ENCODE measurements at places on chromosomes 1 and 21.

- no peak for DNase-seq
Observed at GRCh38 chr1:115184951-115185331, 95.6 kb upstream of the TSPAN2 start.

GRCh38 chr1:63950023-63950422 is 176.2 kb downstream of the ROR1 start:
- no peak for DNase-seq

DNA sequence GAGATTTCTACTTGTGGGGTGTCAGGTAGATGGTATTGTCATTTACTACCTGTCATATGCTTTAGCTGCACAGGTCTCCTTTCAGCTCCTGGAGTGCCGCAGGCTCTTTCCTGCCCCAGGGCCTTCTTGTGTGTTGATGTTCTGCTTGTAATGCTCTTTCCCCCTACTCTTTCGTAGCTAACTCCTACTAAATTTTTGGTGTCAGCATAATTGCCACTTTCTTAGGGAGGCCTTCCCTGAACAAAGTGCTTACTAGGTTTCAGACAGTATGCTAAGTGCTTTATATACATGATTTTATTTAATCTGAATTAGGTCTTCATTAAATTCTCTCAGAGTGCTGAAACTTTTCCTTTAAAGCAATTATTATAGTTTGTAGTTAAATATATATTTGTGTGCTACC is 4.8 kb upstream of the THEM4 start:
- DNase-seq = no peak

- no peak for DNase-seq
Observed at GRCh38 chr1:217721692-217722091, 90.5 kb downstream of the SPATA17 start.

DNA sequence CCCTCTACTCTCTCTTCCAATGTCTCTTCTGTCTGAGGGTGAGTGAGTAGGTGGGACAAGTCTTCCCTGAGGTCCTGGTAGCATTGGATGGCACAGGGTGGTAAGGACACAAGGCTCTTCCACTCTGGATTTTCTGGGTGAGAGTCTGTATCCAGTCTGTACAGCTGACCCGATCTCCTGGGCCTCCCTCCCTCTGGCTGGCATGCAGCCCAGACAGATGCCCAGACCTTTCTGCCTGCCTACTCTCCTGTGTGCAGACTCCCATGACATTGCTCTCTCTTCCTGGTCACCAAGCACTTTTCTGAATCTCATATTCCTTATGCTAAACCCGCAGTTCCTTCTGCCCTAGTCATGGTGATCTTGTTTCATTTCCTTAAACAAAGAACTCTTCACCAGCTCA is 100.3 kb downstream of the GRIK3 start:
- no peak for DNase-seq

- no peak for DNase-seq
Observed at GRCh38 chr1:6691507-6691906, 10.1 kb downstream of the DNAJC11 start.

GRCh38 chr1:231970684-231971083 is 344.1 kb downstream of the DISC1 start:
- DNase-seq = peak; percentile 92

DNA sequence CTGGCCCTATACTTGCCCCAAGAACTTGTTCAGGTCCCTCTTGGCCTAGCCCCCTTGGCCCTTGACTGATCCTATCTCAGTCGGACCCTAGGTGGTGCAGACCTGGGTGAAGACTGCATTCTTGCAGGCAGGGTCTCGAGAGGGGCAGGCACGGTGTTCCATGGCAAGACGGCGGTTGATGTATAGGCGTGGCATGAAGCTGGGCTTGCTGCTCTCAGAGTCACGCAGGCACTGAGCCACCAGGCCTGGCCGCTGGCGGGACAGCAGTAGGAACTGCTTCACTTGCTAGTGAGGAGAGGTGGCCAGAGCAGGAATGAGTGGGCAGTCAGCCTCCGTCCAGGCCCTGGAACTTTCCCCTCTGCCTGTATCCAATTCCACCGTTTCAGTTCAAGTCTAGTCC is 3.8 kb downstream of the HECTD3 start:
- no peak for DNase-seq

GRCh38 chr1:5390504-5390903 is 601.7 kb downstream of the NPHP4 start:
- DNase-seq = no peak

DNA sequence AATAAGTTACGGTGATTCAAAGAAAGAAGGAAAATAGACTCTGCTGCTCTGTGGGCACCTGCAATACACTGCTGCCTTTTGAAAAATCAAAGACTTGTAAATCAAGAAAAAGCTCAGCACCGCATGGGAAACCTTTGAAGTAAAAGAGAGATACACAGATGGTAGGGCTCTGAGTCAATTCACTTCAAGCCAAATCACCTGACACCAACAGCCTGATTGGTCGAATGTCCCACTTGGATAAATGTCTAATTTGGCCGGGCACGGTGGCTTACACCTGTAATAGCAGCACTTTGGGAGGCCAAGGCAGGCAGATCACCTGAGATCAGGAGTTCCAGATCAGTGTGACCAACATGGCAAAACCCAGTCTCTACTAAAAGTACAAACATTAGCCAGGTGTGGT is 19.2 kb upstream of the RCAN3 start:
- no peak for DNase-seq

DNA sequence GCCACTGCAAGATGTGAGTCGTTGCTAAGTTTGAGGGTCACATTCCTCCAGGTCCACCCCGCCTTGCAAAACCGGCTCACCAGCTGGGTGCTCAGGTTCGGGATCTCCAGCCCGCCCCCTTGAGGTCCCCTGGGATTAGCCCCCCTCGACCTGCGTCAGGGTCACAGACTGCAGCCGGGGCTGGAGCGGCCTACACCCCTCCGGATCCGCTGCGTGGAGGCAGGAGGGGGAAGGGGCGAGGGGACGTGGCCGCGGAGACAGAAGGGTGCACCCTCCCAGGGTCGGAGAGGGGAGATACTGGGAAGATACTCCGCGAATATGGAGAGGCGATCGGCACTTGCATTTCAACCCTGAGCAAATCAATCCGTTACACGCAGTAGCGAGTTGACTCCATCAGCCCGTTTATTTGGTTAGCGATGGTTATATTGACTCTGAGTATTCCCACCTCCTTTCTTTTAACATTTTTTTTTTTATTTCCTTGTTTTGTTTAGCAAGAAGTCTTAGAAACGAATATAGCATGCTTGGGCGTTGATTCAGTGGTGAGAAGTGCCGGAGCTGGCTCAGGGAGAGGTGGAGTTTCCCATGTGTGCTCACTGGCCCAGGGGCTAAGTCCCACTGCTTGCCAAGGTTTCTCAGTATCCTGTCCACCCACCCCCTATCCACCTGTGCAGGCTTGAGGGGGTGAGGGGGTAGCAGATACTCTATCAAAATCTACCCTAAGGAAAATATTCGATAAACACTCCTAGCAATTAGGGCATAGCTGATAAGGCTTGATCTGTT is 997 bp downstream of the IFNAR2 start:
- peak; percentile 31 for DNase-seq

DNA sequence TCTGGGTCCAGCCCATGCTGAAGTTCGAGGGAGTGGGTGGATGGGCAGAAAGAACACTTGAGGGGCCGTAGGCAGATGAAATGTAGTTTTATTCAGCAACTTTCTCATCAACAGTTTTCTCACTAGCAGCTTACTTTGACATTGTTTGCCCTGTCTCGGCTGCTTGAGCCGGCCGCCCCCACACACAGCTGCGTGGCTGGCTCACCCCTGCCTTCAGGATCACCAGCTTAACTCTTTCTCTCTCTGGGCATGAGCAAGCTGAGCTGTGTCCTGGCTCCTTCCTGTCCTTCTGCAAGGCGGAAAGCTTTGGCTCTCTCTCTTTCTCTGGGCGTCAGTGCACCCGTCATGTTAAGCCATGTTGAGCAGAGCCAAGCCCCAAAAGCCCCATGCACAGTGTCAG is 104.4 kb upstream of the GNG12 start:
- DNase-seq = no peak

GRCh38 chr1:244163861-244164510 is 112.9 kb downstream of the ZBTB18 start:
- DNase-seq = no peak
